ENCODE measurements at places on chromosomes 2 and 18. TPM values are rescaled to one million over a fixed set of nuclear protein-coding genes. Genes with fewer than 3 reads are reported as not detected.

SLC4A1AP gene
- 17.8 TPM for total RNA-seq

TXNDC9 gene
- total RNA-seq: 24.1 TPM

SCN1A gene
- total RNA-seq: 1.6 TPM

RIT2 gene
- total RNA-seq: 1.4 TPM

NDUFS1 gene
- 98.9 TPM for total RNA-seq

OR6B2 gene
- not detected for total RNA-seq

INHBB gene
- total RNA-seq: 0.14 TPM

ANO7 gene
- 8.6 TPM for total RNA-seq

ELOA2 gene
- total RNA-seq: not detected

RAB1A gene
- 113 TPM for total RNA-seq

IL1A gene
- 0.42 TPM for total RNA-seq

CBLN2 gene
- not detected for total RNA-seq

CXCR4 gene
- 1.3 TPM for total RNA-seq

PDIA6 gene
- 331 TPM for total RNA-seq

IL1RL1 gene
- 0.05 TPM for total RNA-seq
